ENCODE measurements at places on chromosomes 7 and 10. TPM values are rescaled to one million over a fixed set of nuclear protein-coding genes. Genes with fewer than 3 reads are reported as not detected.

The OAT gene
- 73.8 TPM for total RNA-seq

DNA sequence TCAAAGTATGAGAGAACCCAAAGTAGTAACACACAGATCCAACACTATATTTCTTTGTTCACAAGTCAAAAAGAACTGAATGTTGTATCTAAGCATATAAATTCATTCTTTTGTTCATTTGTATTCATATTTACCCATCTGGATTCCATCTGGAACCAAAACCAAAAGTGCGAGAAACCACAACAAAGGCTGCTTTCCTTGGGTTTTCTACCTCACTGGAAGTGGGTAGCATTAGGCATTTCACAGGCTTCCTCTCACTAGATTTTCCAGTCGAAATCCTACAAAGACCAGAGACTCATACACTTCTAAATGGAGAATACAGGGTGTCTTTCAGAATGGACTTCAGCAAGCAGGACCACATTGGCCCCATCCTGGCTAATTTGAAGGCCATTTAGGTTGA, 109.8 kb upstream of the WNT16 start:
- H3K36me3 ChIP-seq = no peaks in the 10 kb centered on the region
- DNase-seq = no peak
- no peak overlapping the region for H3K4me3 ChIP-seq
- H3K27me3 ChIP-seq = no peaks in the 10 kb centered on the region
- H3K27ac ChIP-seq = no peak overlapping the region
- H3K4me1 ChIP-seq = no peaks in the 10 kb centered on the region

DNA sequence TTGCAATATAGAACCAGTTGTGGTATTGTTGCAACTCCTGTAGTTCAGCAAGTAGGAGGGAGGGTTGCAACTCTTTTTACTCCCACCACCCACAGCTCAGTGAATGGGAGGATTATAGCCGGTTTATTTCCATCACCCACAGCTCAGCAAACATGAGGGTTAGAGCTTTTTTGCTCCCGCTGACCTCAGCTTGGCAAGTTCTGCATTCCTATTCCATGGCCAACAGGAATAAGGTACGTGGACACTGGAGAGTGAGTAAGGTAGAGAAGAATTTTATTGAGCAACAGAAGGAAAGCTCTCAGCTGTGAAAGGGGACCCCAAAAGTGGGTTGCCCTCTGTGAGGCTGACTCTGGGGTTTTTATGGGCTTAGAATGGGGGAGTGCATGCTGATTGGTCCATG, 167.1 kb upstream of the SMIM30 start:
- H3K27me3 ChIP-seq = no peaks in the 10 kb centered on the region
- DNase-seq = no peak
- H3K36me3 ChIP-seq = no peaks in the 10 kb centered on the region
- H3K27ac ChIP-seq = no peak overlapping the region
- H3K4me3 ChIP-seq = no peak overlapping the region

GRCh38 chr7:116772423-116772863, 89.9 kb upstream of the CAPZA2 start:
- H3K4me3 ChIP-seq = no peak overlapping the region
- H3K27ac ChIP-seq = peak overlapping the region; percentile 83
- H3K4me1 ChIP-seq = peaks cover 54% of the 10 kb centered on the region
- peaks cover 48% of the 10 kb centered on the region for H3K36me3 ChIP-seq

GRCh38 chr7:17957871-17958270, 17.6 kb upstream of the SNX13 start:
- H3K36me3 ChIP-seq = no peaks in the 10 kb centered on the region
- no peak overlapping the region for H3K27ac ChIP-seq
- no peak overlapping the region for H3K4me3 ChIP-seq
- H3K4me1 ChIP-seq = no peaks in the 10 kb centered on the region

The ATG9B gene
- 13.7 TPM for total RNA-seq

DNA sequence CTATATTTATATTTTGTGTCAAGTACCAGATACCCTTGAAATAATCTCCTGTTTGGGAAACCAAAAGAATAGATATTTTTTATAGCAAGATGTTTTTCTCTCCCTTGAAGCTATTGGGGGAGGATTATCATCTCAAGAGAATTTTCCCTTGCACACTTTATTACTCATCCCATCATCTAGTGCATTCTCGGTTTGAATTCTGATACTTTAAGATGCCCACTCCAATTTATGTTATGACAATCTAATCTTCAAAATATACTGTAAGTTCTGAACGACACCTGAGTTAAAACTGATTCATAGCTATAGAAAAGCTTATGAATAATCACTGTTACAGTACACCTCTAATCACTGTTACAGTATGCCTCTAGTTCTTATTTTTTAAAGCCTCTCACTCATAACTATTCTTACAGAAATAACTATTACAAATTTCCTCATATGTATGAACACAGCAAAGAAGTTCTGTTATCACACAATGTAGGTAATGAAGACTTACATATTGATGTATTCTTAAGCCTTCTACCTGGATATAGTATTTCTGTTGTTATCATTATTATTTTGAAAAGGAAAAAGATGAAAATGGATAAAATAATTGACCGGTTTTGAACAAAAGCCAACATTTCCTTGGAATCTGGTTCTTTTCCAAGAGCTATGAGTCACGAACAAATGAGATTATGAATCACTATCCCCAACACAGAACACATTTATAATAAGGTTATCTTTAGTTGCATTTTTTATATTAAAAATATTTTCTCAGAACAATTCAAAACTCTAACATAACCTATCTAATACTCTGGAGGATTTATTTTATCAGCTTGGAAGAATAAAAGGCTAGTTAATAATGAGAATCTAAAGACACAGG, 72.3 kb upstream of the FAM13C start:
- no peaks in the 10 kb centered on the region for H3K36me3 ChIP-seq
- no peaks in the 10 kb centered on the region for H3K27me3 ChIP-seq
- no peak overlapping the region for H3K27ac ChIP-seq

GRCh38 chr10:6200440-6200733, 2.3 kb upstream of the PFKFB3 start:
- no peak overlapping the region for H3K27ac ChIP-seq
- no peak overlapping the region for H3K4me3 ChIP-seq
- no peaks in the 10 kb centered on the region for H3K27me3 ChIP-seq
- no peaks in the 10 kb centered on the region for H3K36me3 ChIP-seq
- no peak for DNase-seq

The CRYGN gene
- total RNA-seq = 1.2 TPM

The PPP1R9A gene
- total RNA-seq = 11.5 TPM

- H3K36me3 ChIP-seq = no peaks in the 10 kb centered on the region
- DNase-seq = no peak
- no peak overlapping the region for H3K27ac ChIP-seq
These were observed 186.0 kb downstream of the KIF20B start for GRCh38 chr10:89887406-89887805.

The MAGI2 gene
- total RNA-seq = 1.6 TPM

- no peak overlapping the region for H3K27ac ChIP-seq
- no peak overlapping the region for H3K4me3 ChIP-seq
- DNase-seq = no peak
These were observed 20.0 kb downstream of the VSIR start for GRCh38 chr10:71753091-71753959.

DNA sequence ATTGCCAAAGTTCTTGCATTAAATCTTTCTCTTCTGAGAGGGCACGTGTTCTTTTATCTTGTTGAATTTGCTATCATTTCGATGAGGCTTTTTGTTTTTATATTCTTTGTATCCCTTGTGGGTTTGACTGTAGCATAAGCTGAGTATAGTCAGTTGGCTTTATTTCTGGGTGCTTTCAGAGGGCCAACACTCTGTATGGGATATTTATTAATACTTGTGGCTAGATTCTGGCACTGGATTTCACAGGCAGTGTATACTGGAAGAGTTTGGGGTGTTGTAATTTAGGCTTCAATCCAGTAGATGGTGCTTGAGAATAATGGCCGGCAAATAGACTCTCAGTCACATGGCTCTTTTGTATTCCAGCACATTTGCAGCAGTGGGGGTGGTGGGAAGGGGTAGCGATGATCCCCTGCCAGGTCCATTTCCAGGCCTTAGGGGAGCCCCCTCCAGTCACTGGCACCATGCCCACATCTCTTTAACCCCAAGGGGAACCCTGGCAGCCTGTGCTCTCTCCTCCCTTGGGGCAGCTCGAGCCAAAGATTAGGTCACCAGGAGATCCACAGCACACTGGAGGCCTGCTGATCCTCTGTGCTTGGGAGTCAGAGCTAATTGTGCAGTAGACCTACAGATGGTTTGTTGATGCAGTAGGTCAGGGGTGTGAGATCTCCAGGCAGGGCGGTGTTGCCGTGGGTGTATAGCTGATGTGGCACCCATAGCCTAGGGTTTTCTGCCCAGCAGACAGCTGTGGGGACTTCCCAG, 81.8 kb downstream of the PTPN20 start:
- H3K36me3 ChIP-seq = no peaks in the 10 kb centered on the region
- no peaks in the 10 kb centered on the region for H3K4me1 ChIP-seq
- H3K27ac ChIP-seq = no peak overlapping the region
- no peak for DNase-seq

The CPN1 gene
- not detected for total RNA-seq

The DENND2A gene
- 4.2 TPM for total RNA-seq

DNA sequence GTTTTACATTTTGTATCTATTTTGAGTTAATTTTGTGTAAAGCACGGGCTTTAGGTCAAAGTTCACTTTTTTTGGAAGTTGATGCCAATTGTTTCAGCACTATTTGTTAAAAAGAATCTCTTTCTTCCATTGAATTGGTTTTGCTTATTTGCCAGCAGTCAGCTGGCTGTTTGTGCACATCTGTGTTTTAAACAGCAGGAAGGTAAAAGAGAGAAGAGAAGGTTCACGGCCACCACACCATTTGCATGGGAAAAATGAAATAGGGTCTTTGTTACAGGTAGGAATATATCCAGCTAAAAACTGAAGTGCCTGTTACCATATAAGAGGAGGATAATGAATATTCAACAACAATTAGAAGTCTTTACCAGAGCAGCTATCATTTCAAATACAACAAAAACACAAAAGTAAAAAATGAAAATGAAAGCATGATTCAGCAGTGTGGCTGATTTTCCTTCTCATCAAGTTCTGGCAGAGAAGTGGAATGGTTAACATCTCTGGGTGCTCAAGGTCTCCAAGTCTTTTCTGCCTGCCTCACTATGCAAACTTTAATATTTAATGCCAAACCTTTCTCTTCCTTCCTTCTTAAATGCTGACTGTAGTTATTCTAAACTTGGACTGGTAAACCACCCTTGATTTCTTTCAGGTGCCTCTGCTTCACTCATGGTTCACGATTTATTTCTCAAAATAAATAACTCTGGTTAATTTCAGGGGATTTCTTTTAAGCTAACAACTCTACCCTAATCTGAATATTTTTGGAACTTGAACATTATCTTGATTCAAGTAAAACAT, 841.5 kb downstream of the GRM8 start:
- no peaks in the 10 kb centered on the region for H3K36me3 ChIP-seq
- peak overlapping the region; percentile 53 for H3K4me3 ChIP-seq
- no peaks in the 10 kb centered on the region for H3K4me1 ChIP-seq
- no peak for DNase-seq

Data from PC-9 (cell line).